Activated B cell treated with CpG ODN at 0.5 μM for 24 hours (primary cell): ENCODE measurements at places on chromosomes 7 and 10. TPM values are rescaled to one million over a fixed set of nuclear protein-coding genes. Genes with fewer than 3 reads are reported as not detected.

Gene PTPRZ1
- not detected in 2 replicates for total RNA-seq

Gene SYT15B
- total RNA-seq: 0.12 TPM in 1 of 2 replicates, not detected in the other

Gene APBB1IP
- 79.1 and 85.5 TPM in 2 replicates for total RNA-seq

Gene C10orf53
- not detected in 2 replicates for total RNA-seq

Gene MYOZ1
- not detected in 2 replicates for total RNA-seq

Gene KEL
- 0.37 and 1.2 TPM in 2 replicates for total RNA-seq

Gene ORC5
- total RNA-seq: 22.1 and 23.0 TPM in 2 replicates

Gene PTN
- total RNA-seq: not detected in 2 replicates
